Stimulated activated CD4-positive, alpha-beta T cell treated with anti-CD3 and anti-CD28 coated beads, Interleukin-15, amount 100 ng/mL, for 24 hours (primary cell): ENCODE measurements at places on chromosomes 5 and 9.

DNA sequence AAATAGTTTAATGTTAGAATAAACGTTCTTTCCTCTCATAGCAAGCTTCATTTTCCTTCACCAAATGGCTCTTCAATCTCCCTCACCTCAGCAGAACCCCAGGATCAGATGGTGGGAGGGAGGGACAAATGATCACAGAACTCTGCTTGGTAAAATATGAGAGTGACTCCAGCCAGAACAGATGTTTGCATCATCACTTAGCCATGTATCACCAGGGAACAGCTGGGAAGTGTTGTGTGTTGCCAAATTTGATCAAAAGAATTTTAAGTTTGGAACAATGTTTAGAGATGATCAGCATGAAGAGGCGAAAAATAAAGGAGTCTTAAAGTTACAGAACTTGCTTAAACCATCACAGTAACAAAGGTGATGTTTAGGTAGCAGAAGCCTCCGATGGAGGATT lies 115.7 kb downstream of the FRMD3 start:
- no peak for DNase-seq

GRCh38 chr5:78275998-78276543 lies 18.4 kb downstream of the AP3B1 start:
- no peak for DNase-seq

DNA sequence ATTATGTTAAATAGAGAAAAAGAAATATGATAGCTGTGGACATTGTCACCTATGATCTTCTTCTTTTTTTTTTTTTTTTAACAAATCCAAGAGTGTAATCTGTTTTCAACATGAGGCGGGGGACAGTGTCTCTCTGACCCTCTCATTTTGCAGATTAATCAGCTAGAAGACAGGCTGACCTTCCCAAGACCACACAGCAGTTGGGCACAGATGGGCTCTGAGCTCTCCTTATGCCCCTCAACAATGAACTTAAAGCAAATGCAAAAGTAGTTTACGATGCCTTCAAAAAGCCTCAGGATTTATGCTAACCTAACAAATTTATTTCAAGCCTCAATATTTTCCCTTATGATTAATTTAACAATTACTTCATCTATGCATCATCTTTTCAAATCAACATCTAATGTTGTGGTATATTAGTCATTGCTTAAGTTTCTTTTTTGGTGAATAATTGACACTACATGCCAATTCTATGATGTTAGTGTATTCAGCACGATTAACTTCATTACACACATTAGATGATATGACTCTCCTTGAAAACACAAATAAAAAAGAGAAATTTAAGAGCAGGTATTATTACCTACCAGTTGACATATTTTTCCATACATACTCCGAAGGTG lies 7.4 kb downstream of the NFIL3 start:
- no peak for DNase-seq

- no peak for DNase-seq
Observed at GRCh38 chr9:77877976-77878375, 153.6 kb downstream of the GNAQ start.

DNA sequence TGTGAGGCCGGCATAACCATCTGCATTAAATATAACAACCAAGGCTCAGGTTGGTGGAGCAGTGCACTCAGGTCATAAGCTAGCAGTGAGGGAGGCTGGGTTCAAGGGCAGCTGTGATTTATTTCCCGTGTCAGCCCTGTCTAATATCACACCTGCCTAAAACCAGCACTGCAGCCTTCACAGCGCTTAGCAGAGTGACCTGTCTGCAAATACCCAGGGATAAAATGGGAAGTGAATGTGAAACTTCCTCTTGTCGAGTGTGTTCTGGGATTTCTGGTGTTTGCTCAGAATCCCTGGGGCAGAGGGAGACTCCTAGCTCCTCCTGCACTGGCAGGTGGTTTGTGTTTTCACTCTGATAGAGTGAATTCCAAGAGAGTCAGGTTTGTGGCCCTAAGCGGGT lies 57.5 kb downstream of the ZNF510 start:
- no peak for DNase-seq

DNA sequence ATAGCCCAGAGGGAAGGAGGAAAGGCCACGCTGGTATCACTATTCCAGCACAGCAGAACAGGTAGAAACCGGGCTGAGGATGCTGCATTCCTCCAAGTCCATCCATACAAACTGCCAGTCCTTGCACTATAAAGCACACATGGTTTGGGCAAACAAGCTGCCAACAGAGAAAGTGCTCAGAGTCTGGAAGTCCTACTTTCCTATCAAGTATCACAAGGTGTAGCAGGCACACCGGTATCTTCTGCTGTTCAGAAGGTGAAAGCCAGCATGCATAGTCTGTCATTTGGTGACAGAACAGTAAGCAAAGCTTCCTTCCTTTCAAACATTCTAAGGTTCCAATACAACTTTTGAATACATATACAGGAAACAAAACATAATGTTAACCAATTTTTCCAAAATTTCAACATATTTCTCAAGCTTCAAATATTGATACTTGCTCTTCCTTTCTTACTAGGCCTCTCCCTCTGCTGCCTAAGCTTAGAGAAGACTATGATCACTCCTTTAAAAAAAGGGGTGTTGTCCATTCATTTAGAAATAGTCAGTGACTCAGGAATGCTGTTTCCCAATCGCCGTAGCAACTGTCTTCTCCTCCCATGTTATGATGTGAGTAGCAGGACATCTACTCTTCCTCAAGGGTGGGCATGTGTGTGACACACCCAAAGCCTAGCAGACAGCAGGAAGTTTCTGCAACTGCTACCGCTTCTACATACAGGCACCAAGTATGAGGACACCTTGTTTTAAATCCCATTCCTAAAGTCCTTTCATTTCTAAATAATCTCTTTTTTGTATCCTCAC lies 14.7 kb downstream of the DIAPH1 start:
- peak; percentile 21 for DNase-seq

- DNase-seq: no peak
Observed at GRCh38 chr5:122674385-122674784, 100.5 kb upstream of the SNX2 start.

DNA sequence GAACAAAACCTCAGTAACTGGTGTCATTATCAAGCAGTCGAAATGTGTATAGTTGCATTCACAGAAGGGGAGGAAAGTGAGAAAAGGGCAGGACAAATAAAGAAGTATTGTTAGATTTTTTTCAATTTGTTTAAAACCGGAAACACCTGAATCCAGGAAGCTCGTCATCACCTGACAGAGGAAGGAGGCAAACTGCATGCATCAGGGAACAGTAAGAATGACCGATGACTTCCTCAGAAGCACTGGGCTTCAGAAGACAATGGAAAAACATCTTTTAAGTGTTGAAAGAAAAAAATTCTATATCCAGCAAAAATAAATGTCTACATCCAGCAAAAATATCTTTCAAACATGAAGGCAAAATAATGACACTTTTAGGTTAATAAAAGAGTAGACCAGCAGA lies 29.5 kb downstream of the PLEKHG4B start:
- DNase-seq: no peak

- peak; percentile 80 for DNase-seq
Observed at GRCh38 chr9:83956436-83957247, 23.4 kb downstream of the HNRNPK start.

DNA sequence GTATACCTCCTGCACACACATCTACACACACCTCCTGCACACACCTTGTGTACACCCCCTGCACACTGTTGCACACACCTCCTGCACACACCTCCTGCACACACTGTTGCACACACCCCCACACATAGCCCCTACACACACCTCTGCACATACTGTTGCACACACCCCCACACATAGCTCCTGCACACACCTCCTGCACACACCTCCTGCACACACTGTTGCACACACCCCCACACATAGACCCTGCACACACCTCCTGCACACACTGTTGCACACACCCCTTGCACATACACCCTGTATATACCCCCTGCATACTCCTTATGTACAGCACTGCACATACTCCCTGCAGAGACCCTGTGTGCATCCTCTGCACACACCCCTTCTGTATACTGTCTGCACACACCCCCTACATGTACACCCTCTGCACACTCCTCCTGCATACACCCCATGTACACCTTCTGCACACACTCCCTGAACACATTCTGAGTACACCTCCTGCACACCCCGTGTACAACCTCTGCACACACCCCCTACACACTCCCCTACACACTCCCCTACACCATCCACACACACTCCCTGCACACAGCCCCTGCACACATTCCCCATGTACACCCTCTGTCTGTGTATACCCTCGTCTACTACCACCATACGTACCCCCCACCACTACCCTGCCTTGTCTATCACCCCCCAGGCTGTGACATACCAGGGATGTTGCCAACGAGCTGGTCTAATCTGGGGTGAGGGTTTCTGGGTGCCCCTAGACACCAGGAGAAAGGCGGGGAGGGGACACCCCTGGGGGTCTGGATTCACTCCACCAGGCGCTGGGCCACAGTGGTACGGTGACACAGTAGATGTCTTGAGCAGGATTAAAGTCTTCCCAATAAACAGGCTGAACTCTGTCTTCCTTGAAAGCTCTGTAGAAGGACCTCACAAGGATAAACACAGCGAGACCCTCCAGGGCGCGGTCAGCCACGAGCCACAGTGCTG lies 1.1 kb upstream of the CEP72 start:
- DNase-seq: no peak

DNA sequence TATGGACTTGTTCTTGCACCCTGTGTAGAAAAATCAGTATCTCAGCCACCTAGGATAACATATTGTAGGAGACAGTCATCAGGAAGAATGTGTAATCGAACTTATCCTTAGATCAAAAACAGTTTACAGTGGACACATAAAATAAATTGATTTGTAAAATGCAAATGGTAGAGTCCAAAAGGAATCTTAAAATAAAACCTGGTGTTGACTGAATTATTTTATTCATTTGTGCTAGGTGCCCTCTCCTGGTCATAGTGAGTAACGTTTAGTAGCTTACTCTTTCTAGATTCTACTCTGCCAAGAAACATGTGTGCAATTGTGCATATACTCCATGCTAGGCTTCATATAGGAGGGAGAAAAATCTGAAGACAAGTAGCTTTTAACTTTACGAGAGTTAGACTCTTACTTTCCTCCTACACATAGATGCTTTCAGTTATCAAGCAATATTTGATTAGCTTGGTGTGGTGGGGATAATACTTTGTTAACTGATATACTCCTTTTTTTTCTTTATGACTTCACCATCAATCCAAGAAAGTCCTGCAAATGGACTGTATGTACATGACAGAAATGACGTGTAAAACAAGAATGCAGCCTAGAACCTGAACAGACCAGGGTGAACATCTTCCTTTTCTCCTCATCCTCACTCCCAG lies 23.7 kb upstream of the LOX start:
- no peak for DNase-seq

- no peak for DNase-seq
Observed at GRCh38 chr5:80623999-80624398, 30.5 kb upstream of the MSH3 start.

GRCh38 chr5:138595180-138595795 lies 20.1 kb upstream of the HSPA9 start:
- DNase-seq: no peak

GRCh38 chr5:107455111-107455544 lies 215.6 kb downstream of the EFNA5 start:
- DNase-seq: no peak

GRCh38 chr9:126360073-126360472 lies 33.4 kb downstream of the MVB12B start:
- DNase-seq: no peak

GRCh38 chr5:135163391-135163790 lies 129.4 kb upstream of the PITX1 start:
- no peak for DNase-seq

- peak; percentile 44 for DNase-seq
Observed at GRCh38 chr5:136769900-136770684, 404.7 kb upstream of the TRPC7 start.

DNA sequence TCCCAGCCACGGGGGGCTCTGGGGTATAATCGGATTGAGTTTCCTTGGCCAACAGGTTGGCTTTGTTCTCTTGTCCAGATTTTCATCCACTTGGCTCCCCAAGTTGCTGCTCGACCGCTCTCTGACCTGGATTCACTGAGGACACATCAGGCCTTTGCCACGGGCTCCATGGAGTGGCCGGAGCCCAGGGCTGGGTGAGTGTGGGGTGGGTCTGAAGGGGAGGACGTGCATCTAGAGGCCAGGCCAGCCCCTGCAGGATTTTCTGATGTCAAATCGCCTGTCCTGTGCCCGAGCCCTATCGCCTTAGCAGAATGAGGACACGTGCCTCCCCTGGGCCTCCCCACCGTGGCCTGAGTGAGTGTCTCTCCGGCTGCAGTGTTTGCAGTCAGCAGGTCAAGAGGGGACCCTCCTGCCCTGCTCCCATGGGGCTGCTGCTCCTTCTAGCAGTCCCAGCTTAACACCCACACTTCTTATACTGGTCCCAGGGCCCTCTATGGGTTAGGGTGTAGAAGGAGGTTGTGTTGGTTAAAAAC lies 89.1 kb upstream of the BOD1 start:
- DNase-seq: no peak

GRCh38 chr9:129458155-129458661 lies 162.7 kb downstream of the C9orf50 start:
- DNase-seq: peak; percentile 53

DNA sequence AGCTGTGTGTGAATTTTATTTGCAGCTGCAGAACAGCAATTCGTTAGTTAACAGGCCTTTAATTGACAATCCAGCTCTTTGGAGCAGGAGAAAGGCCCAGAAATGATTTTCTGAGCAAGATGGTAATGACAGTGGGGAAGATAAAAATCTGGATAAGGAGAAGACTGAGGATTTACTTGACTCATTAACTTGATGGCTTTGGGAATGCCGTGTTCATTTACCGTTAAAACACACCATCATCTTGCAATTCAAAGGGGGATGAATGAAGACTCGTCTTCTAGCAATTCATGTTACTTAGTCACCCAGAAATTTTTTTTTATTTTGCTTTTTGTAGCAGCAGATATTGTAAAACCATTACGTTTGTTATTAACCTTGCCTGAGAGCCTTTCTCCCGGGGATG lies 52.0 kb downstream of the PTTG1 start:
- DNase-seq: no peak

DNA sequence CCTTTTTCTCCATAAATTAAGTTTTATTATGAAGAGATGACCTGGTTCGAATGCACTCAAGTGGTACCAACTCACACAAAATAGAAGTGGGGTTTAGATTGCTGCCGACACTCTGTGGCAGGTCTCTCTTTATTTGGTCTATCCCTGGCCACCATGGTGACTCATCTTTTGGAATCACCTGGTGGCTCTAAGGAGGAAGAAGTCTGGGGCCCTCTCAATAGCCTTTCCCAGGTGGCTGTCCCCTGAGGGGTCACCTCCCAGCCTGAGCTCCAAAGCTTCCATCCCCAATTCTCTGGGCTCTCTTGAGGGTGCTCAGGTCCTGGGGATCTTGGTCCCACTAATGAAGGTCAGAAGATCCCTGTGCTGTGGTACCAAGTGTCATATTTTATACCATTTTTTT lies 136.8 kb downstream of the MVB12B start:
- no peak for DNase-seq
